ENCODE measurements at places on chromosomes 16 and 17.

- no peak for DNase-seq
Measured at GRCh38 chr16:49463529-49463928, 89.9 kb downstream of the C16orf78 start.

- no peak for DNase-seq
Measured at GRCh38 chr16:73545755-73546154, 497.8 kb upstream of the ZFHX3 start.

DNA sequence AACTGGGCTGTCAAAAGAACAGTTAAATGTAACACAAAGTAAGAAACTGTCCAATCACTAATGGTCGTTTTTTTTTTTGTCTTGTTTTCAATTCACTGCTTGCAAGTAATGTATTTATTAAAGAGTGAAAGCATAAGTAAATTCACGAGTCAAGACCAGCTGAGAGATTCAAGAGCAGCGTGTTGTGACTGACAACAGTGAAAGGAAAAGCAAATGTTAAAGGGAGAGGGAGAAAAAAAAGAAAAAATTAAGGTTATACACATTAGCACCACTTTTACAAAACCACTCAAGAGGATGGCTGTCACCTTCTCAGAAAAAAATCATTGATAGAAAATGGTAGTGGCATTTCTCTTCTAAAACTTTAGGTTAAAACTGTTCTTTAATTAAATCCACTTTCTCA is 36.1 kb downstream of the GPATCH8 start:
- DNase-seq: no peak

GRCh38 chr17:30790279-30790678 is 34.2 kb downstream of the CRLF3 start:
- DNase-seq: no peak

DNA sequence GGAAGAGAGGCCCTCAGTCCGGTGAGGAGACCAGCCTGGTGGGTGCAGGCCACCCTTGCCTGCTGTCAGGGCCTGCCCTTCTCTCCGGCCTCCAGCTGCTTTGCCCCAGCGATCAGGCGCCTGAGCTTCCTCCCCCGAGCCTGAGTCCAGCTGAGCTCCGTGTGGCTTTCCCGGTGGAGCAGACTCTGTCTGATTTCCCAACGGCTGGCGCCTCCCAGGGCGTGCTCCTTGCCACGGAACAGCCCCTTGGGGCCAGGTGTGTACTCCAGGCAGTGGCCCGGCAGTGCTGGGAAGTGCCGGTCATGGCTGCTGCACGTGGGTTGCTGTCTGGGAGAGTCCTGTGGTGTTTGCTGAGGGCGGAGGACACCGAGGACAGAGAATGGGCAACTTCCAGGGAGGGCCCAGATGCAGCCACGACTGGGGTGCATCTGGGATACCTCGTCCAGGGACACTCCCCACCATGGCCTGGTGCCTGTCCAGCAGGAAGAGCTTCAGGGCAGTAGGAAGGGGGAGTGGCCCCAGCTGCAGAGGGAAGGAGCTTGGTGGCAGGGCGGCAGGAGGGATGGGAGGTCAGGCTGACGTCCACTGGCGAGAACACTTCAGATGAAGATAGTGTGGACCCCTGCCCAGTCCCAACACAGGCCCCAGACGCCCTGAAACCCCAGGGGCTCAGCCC is 22.5 kb downstream of the METRNL start:
- DNase-seq: no peak

DNA sequence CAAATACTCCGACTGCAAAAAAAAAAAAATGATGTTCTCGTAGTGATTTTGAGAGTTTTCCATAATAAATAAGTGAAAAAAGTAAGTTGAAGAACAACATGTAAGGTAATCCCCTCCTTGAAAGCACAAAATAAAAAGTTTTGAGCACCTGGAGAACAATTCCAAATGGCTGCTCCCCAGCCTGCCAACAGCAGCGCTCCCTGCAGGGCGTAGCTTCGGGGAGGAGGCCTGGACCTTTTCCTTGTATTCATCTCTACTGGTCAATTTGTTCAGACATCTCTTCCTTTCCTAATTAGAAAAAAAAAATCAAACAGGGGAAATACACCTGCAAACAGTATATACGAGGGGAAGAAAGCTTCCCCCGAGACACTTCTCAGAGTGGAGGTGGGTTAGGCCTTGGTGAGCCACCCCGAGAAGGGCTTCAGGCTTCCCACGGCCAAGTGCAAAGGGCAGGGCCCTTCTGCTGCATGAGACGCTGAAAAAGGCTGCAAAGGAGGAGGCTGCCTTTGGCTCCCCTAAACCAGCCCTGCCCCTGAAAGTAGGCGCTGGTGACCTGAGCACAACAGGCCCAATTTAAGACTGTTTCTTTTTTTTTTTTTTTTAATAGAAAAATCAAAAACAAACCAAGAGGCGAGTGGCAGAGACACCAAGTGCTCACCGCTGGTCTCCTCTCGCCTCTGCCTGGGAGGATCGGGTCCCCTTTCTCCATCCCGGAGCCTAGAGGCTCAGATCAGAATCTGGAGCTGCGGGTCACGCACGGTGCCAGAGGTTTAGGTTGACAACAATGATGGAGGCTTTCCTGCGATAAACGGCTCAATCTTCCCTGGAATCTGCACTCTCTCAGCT is 193.1 kb upstream of the FOXF1 start:
- no peak for DNase-seq

DNA sequence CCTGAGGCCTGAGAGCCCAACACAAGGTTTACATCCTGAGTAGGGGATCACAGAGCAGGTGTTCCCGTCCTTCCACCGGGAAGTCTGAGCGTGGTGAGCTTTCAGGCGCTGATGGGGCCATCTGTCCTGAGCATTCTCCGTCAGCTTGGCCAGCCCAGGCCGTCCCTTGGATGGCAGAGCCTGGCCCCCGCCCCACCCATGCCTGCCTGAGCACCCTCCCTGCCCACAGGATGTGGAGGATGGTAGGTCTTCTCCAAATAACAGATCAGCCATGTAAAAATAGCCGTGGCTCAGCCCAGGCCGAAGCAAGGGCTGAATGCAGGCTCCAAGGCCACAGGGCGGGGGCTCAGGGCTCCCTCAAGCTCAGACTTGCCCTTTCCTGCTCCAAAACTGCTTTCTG is 20.2 kb downstream of the SPNS2 start:
- no peak for DNase-seq

- DNase-seq: no peak
Measured at GRCh38 chr17:45384789-45385262, 47.8 kb downstream of the ARHGAP27 start.
